ENCODE measurements at places on chromosomes 6 and 20. TPM values are rescaled to one million over a fixed set of nuclear protein-coding genes. Genes with fewer than 3 reads are reported as not detected.

DNA sequence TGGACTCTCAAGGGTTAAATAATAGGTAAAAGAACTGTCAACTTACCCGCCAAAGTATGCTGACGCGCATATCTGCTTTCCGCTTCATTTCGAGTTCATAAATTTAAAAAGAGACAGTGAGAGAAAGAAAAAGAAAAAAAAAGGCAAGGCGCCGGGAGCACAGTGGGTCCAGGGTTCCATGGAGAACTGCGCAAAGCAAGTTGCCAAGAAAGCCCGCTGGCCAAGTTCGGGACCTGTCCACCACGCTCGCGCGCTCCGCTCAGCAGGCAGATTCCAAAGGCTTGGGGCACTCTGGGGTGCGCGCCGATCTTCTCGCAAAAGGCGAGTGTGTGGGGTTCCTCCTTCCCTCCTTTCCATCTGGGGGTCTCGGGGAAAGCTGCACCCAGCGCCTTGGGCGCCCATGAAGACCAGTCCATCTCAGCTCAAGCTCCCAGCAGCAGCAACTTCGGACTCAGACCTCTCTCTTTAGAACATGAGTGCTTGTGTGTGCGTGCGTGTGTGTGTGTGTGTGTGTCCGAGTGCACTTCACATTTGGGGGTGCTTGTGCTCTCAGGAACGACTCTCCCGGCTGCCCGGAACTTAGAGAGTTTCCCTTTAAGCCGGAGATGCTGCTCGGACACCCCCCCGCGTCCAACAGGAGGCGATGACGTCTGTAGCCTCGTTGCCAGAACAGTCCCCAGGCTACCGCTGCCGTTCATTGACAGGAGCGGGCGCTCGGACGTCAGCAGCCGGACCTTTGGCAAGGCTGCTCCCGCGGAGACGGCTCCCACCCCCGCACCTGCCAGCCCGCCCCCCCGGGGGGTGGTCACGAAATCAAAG, 180.0 kb downstream of the TBXT start:
- DNase-seq, result no peak

Gene OXT
- total RNA-seq, result not detected

Gene RSPO3
- not detected for total RNA-seq

Gene FLRT3
- not detected for total RNA-seq

Gene MUC21
- total RNA-seq, result not detected

Gene MRAP2
- not detected for total RNA-seq

Gene GABRR1
- total RNA-seq, result not detected

All from HFFc6 (cell line).